ENCODE measurements at places on chromosomes 3 and 15.

GRCh38 chr15:68712886-68713285 lies 107.8 kb downstream of the ANP32A start:
- DNase-seq = no peak

DNA sequence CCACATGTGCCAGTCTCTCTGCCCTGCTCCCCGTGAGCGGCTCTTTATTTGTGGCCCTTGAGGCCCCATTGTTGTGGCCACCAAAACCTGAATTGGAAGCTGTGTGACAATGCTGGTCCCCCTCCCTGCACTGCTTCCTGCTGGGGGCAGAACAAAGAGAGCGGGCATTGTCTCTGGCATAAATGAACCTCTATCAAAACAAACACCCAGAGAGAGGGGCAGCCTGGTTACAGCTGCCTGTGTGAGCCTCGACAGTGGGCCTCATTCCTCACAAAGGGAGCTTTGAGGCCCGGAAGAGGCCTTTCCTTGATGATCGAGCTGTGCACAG lies 152.9 kb downstream of the IGF1R start:
- no peak for DNase-seq

DNA sequence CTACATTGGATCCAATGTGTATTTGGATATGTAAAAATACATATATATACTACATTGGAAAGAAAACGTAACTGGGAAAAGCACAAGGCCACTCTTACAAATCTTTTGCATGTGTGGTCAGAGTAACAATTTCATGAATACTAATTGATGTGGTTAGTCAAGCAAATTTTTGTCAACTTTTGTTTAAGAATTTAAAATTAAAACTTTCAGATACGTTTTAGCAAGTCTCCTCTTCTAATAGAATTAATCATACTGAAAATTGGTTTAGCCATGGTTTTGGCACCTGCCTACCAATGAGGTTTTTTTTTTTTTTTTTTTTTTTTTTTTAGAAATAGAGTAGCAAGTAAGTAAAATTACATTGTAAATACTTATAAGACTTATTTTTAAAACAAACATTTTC lies 153.0 kb upstream of the CGNL1 start:
- no peak for DNase-seq

DNA sequence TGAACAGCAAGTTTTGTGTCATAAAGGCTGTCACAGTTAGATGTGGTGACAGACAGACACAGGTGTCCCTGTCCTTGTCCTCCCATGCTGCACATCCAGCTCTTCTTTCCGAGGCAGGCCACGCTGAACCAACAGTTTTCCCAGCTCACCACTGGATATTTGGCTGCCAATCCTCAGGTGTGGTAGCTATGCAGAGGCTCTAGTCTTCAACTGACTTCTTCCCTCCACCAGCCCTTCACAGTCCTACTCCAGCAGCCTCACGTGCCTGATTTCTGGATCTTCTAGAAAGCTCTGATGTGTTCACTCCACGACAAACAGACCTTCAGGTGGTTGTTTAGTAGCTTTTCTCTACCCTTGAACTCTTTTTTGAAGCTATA lies 145.5 kb downstream of the UACA start:
- DNase-seq = no peak

DNA sequence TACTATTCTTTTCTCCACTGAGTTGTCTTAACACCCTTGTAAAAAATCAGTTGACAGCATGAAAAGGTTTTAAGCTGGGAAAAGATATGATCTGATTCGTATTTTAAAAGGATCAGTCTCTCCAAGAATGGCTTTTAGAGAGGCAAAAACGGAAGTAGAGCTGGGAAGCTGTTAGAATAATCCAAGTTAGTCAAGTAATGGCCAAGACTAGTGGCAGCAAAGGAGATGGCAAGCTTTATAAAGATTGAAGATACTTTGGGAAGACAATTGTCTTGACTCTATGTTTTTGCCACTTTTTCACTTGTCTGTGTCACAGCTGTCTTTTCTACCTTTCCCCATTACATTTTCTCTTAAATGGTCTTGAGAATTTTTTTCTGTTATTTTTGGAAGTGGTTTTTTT lies 243.5 kb upstream of the MANF start:
- no peak for DNase-seq

DNA sequence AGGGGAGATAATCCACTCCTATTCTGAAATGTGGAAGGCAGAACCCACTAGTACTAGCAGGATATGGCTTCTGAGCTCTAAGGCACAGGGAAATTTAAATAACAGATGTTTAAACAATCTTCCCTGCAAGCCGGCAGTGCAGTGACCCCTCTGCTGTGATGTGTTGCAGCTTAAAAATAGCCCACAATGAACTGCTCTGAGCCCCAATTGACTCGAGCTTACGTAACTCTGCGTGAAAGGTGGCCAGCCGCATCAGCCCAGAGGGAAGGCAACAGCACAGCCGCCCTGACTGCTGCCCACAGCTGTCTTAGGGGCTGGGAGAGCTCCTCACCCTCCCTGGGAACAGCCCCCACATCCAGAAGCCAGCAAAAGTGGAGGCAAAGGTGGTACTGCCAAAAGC lies 12.5 kb upstream of the CAMKV start:
- no peak for DNase-seq

GRCh38 chr3:54556630-54557029 lies 371.2 kb downstream of the LRTM1 start:
- no peak for DNase-seq

DNA sequence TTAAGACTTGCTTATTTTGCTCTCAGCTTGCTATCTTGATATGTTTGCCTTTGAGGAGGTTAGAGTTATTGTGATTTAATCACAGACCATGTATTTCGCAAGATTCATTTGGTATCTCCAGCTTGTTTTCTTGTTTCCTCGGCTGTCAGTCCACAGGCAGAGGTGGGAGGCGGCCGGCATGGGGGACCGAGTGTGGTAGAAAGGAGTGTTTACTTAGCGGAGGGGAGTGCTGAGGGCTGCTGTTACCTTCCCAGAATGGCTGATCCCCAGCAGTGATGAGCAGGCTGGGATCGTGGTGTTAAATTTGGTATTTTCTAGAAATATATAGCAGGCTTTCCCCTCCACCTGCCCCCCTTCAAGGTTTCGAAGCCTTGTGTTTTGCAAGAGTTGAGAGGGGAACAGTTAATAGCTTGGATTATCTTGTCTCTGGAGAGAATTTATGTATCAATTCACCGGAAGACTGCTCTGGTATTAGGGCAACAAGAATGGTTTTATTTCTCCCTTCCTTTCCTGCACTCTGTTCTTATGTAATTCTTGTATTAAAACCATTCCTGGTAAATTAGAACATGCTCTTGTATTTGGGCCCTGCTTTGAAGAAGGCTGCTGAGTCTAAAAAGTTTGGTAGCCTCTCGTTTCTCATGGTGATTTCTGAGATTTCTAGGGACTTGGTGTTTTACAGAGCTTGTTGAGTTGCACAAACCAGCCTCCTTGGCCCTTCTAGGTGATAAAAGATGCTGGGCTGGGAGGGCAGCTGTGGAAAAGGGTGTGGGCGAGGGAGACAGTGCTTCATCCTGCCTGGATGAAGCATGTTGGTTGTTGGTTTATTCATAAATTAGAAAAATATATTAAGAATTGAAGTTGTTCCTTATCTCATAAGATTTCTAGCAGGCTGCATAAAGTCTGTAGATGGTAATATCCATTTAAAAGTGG lies 151.4 kb downstream of the IGF1R start:
- no peak for DNase-seq

GRCh38 chr3:193906849-193907410 lies 229.0 kb upstream of the HES1 start:
- DNase-seq = no peak

DNA sequence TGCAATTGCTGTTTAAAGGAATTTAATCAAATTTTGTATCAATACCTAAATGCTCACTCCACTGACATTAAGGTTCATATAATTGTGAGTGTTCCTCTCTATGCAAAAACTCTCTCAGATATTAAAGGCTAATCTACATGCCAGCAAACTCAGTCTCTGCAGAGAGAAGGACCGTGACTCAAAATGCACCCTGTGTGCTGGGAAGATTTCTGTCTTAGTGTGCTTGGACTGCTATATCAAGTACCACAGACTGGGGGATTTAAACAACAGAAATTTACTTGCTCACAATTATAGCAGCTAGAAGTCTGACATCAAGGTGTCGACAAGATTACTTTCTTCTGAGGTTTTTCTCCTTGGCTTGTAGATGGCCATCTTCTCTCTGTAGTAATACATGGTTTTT lies 18.6 kb upstream of the PFN2 start:
- DNase-seq = no peak

DNA sequence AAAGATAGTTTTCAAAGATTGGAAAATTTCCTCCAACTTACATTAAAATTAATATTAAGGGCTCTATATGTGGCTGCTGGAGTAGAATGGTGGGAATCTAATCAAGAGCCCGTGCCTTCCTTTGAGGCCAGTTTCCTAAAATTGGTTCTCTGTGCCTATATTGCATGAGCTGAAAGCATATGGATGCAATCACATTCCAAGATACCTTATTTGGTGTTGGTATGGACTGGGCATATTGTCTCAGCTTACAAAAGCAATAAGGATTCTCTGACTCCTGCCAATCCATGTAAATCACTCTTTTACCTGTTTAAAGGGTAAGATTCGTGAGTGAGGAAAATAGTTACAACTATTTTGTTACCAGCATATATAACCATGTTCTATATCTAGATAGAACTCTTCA lies 111.6 kb downstream of the GREM1 start:
- DNase-seq = no peak

GRCh38 chr15:39511000-39511915 lies 69.6 kb upstream of the THBS1 start:
- no peak for DNase-seq

GRCh38 chr15:52093167-52093538 lies 19.4 kb downstream of the BCL2L10 start:
- no peak for DNase-seq

- DNase-seq = no peak
Measured at GRCh38 chr3:61560517-61561373, 626 bp upstream of the PTPRG start.

DNA sequence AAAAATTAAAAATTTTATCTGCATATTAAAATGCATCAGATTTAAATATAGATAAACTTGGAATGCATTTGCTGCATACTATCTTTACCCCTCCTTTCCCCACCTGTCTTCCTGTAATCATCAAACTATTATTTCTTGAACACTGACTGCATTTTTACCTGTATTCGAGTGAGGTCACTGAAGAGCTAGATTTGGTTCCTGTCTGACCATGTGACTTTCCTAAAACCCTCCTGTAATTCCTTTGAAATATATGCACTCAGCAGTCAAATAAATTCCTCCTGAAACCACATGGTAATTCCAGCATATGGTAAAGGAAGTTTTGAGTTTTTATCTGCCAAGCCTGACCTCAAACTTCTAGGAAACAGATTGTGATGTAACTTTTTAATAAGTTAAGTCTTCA lies 445.6 kb upstream of the FRG2C start:
- no peak for DNase-seq

- DNase-seq = no peak
Measured at GRCh38 chr15:99117563-99118257, 12.8 kb downstream of the SYNM start.

DNA sequence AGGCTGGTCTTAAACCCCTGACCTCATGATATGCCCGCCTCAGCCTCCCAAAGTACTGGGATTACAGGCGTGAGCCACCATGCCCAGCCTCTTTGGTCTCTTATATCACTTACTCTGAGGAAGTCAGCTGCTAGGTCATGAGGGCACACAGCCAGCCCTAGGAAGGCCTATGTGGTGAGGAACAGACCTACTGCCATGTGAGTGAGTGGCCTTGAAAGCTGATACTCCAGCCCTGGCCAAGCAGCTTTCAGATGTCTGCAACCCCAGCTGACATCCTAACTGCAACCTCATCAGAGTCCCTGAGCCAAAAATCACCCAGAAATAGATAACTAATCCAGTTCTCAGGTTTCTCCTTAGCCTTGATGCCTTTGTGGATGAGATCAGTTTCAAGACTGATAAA lies 224.3 kb downstream of the EDEM1 start:
- DNase-seq = no peak

GRCh38 chr3:3085782-3086181 lies 24.4 kb downstream of the IL5RA start:
- no peak for DNase-seq

Data from activated T-helper 1 cell treated with anti-CD3 and anti-CD28 coated beads, Interleukin-2, amount 50 U/mL, for 16 hours (primary cell).